ENCODE measurements at places on chromosomes 6 and 20. TPM values are rescaled to one million over a fixed set of nuclear protein-coding genes. Genes with fewer than 3 reads are reported as not detected.

DNA sequence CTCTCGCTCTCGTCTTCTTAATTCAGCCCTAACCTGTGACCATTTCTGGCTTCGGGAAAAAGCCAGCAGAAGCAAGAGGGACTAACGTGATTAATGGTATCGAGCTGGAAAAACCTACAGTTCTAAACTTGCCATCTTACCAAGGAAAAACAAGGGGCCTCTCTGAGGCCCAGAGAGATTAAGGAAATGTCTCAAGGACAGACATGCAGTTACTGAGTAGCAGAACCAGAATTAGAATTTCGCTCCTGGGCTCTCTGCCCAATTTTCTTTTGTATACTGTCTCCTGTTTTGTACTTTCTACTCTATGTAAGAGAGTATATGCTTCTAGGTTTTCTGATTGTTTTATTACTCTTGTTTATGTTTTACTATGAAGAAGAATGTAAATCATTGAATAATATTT lies 67.8 kb upstream of the LTV1 start:
- peaks cover 22% of the 10 kb centered on the region for H3K36me3 ChIP-seq
- H3K27me3 ChIP-seq = no peaks in the 10 kb centered on the region
- no peak for DNase-seq
- H3K4me1 ChIP-seq = peaks cover 13% of the 10 kb centered on the region
- no peak overlapping the region for H3K27ac ChIP-seq

- no peaks in the 10 kb centered on the region for H3K36me3 ChIP-seq
- no peaks in the 10 kb centered on the region for H3K27me3 ChIP-seq
- no peak overlapping the region for H3K27ac ChIP-seq
- no peak overlapping the region for H3K4me3 ChIP-seq
- peaks cover 30% of the 10 kb centered on the region for H3K4me1 ChIP-seq
- DNase-seq = peak; percentile 37
Observed at GRCh38 chr20:8305449-8305978, 173.4 kb downstream of the PLCB1 start.

DNA sequence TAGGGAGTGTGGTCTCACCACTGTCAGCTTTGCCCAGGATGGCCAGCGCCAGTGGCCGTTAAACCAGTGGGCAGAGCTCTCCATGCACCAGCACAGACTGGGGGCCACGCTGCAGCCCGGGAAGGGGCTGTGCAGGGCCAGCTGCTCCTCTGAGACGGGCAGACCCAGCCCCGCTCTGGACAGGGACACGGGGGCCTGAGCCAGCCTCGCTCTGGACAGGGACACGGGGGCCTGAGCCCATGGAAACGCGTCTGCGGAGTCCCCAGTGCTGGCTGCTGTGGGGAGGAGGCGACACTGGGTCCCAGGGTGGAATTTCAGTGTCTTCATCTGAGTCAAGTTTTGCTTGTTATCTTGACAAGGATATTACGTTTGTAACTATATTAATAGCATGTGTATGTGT lies 402.7 kb downstream of the CDH4 start:
- DNase-seq = no peak
- no peaks in the 10 kb centered on the region for H3K27me3 ChIP-seq
- no peaks in the 10 kb centered on the region for H3K36me3 ChIP-seq
- no peaks in the 10 kb centered on the region for H3K4me1 ChIP-seq

DNA sequence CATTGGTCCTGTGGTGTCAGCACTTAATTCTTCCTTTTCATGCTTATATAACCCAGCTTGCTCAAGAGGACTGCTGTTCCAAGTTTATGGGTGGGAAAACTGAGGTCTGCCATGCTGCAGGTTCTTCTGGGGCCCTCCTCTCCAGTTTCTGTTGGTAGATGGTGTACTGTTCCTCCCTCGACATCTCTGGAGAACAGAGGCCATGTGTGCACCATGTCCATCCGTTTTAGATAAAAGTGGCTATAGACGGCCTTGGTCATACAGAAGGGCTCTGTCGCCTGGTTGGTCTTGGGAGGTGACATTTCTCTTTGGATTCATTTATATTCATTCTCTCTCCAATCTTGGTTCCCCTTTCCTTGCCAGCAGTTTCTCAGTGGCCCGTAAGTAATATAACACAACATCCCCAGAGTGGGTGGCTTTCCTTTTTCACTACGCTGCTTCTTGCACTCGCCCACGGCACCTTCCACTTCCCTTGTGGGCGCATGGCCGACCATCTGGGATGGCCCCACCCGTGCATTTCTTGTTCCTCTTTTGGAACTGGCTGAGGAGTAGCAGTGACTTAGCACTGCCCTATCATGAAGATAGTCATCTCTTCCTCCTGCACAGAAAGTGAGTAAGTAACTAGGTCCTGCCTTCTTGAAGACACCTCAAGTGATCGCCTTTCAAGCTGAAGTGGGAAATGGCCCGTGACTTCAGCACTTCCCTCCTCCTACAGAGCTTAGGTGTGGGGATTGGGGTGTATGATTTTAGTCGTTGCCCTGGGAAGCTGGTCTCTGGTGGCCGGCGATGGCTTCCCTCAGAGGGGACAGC lies 94.2 kb downstream of the RREB1 start:
- peaks cover 7% of the 10 kb centered on the region for H3K36me3 ChIP-seq
- H3K27me3 ChIP-seq = no peaks in the 10 kb centered on the region

- no peak for DNase-seq
- H3K4me1 ChIP-seq = no peaks in the 10 kb centered on the region
- H3K36me3 ChIP-seq = no peaks in the 10 kb centered on the region
- no peak overlapping the region for H3K4me3 ChIP-seq
- no peaks in the 10 kb centered on the region for H3K27me3 ChIP-seq
- no peak overlapping the region for H3K27ac ChIP-seq
Observed at GRCh38 chr20:50242863-50243609, 52.4 kb downstream of the CEBPB start.

- no peak for DNase-seq
- no peak overlapping the region for H3K4me3 ChIP-seq
- H3K4me1 ChIP-seq = peaks cover 6% of the 10 kb centered on the region
Observed at GRCh38 chr6:71317441-71317840, 28.8 kb downstream of the OGFRL1 start.

GRCh38 chr6:29477923-29478450 lies 9.8 kb downstream of the MAS1L start:
- no peaks in the 10 kb centered on the region for H3K27me3 ChIP-seq
- no peaks in the 10 kb centered on the region for H3K4me1 ChIP-seq
- H3K4me3 ChIP-seq = no peak overlapping the region

EYA4 gene
- total RNA-seq = 57.8 TPM

BPIFA1 gene
- total RNA-seq = not detected

RIN2 gene
- total RNA-seq = 18.1 TPM

SNX14 gene
- total RNA-seq = 22.3 TPM

SLC12A5 gene
- total RNA-seq = not detected
